Esophagus squamous epithelium (tissue), 5 donors: ENCODE measurements at places on chromosomes 7 and 10.

DNA sequence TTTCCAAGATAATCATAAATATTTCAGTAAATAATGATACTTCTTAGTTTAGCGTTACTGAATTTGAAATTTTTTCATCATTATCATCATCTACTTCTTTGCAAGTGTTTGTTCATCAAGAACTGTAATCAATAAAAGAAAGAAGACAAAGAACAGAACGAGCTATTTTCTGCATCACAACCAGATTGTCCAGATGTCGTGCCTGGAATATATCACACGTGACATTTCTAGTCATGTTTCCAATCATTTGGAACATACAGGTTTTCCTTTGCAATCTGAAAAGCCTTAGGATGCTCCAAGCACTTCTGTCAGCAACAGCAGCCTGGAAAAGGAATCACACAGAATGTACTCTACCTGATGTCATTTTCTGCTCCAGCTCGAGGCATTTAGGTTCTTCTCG, 107.4 kb downstream of the FAM107B start:
- DNase-seq: no peak

DNA sequence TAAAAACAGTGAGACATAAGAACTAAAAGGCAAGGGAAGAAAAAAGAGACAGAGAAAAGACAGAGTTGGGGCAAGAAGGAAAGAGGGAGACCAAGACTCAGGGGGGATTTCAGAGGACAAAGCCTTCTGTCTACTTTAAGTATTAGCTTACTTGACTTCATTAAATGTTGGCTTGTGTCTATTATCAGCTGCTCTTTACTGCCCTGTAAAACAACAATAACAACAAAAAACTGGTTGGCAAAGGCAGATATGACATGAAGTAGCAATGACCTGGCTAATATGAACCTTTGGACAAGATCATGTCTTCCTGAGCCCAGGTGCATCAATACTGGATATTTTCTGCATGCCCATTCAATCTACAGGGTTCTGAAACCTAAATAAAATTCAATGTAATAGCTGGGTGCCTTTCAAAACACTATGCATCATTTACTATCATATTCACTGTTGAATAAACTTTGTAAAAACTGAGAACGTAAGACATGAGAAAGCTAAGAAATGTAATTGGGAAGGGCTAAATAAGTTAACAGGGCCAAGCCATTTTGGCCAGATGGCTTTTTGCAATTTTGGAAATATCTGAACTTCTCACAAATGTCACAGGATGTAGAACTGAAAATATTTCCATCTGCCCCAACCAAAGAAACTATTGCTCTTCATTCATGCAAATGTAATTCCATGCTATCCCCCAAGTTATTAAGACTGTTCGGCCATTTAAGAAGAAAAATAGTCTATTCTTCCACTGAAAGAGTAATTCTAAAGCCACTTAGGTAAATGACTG, 49.4 kb downstream of the LRRN3 start:
- DNase-seq: no peak

- no peak for DNase-seq
Observed at GRCh38 chr10:70053841-70054288, 1.2 kb downstream of the MACROH2A2 start.

DNA sequence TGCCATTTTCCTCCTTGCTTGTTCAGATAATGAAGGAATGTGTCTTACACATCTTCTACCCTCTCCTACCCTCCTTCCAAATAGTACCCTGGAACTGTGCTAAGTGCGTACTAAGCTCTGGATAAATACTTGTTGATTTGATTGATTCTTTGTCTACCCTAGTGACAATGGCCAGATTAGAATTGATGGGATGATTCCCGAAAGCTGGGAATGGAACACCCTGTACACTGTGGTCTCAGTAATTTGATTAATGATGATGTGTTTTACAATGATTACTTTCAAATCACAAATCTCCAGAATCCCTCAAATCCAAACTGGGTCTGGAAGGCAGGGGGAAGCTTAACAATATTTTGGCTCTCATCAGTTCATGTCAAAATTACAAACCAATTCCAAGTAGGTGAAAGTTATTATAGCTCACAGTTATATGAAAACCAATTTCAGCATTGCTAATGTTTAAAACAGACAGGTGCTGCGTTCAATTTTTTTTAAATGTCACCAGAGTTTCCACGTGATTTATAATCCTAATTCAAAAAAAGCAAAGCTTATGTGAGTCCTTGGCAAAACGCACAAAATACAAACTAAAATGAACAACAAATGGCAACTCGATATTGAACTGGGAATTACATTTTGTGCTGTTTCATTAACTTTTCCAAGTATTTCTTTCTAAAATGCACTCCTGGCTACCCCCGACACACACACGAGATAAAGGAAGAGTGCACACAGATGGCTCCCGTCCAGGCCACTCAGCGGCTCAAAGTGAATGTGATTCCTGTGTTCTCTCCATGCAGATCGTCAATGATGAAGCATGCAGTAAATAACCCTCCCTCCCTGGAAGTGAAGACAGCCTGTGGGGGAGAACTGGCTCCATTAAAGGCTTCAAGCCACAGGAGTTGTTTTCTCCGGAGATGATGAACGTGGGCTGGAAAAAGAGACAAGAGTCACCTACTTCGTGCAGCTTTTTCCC, 21.7 kb upstream of the ADRB1 start:
- DNase-seq: no peak
